Skin of body (tissue), 3 donors: ENCODE measurements at places on chromosomes 2 and 18. TPM values are rescaled to one million over a fixed set of nuclear protein-coding genes. Genes with fewer than 3 reads are reported as not detected.

DNA sequence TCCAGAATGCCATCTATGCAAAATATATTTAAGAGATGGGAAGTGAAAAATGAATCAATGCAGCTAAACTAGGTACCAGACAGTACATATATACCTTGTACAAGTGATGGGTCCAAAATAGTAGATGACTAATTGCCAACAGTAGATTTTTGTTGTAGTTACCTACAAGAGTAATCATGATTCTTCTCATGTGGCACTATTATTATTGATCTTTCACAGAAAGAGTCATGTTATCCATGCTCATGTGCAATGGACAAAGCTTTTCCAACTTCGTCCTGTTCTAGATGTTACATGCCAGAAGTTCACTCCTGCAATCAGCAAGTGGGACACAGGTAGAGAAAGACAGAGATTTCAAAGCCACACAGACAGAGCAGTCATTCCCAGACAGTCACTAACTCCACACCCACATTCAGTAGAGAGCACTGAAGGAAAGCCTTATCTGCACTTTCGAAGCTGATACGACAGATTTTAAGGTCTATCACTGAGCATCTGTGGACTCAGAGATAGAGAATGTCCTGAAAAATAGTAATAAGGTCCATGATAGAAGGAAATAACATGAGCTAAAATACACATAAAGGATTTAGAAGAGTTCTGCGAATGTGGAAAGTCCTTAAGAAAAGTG lies 101.6 kb upstream of the ITPRID2 start:
- no peak for DNase-seq

SLC4A5 gene
- total RNA-seq = 2.1 TPM

GRCh38 chr2:11245322-11245721 lies 90.1 kb downstream of the SLC66A3 start:
- no peak for DNase-seq

- DNase-seq = no peak
Observed at GRCh38 chr2:10716581-10716980, 4.8 kb upstream of the ATP6V1C2 start.

- DNase-seq = peak; percentile 80
Observed at GRCh38 chr18:10314066-10314465, 140.4 kb upstream of the APCDD1 start.

- DNase-seq = no peak
Observed at GRCh38 chr2:126792993-126793392, 105.7 kb upstream of the TEX51 start.

TDRD15 gene
- total RNA-seq = 0.10 TPM

DNA sequence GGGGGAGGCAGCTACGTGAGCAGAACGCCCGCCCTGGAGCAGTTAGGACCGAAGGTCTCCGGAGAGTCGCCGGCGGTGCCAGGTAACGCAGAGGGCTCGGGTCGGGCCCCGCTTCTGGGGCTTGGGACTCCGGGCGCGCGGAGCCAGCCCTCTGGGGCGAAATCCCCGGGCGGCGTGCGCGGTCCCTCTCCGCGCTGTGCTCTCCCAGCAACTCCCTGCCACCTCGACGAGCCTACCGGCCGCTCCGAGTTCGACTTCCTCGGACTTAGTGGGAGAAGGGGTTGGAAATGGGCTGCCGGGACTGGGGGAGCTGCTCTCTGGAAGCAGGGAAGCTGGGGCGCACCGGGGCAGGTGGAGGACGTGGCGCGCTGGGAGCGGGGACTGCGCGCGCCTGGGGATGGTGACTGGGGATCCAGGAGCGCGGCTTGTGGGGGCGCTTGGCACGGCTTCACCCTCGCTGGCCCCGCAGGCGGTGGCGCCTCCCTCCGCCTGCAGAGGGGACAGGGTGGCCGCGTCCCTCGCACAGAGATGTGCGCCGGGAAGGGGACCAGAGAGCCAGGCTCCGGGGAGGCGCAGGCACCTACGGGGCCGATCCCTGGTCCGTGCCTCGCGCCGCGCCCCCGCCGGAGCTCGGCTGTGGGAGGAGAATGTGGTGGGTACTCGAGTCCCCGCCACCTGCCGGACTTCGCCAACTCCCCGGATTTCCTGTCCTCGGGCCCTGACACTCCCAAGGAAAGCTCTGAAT lies 688 bp downstream of the CDH20 start:
- DNase-seq = no peak

NT5C1B gene
- not detected for total RNA-seq

- no peak for DNase-seq
Observed at GRCh38 chr2:53129851-53130250, 637.8 kb upstream of the CHAC2 start.

DNA sequence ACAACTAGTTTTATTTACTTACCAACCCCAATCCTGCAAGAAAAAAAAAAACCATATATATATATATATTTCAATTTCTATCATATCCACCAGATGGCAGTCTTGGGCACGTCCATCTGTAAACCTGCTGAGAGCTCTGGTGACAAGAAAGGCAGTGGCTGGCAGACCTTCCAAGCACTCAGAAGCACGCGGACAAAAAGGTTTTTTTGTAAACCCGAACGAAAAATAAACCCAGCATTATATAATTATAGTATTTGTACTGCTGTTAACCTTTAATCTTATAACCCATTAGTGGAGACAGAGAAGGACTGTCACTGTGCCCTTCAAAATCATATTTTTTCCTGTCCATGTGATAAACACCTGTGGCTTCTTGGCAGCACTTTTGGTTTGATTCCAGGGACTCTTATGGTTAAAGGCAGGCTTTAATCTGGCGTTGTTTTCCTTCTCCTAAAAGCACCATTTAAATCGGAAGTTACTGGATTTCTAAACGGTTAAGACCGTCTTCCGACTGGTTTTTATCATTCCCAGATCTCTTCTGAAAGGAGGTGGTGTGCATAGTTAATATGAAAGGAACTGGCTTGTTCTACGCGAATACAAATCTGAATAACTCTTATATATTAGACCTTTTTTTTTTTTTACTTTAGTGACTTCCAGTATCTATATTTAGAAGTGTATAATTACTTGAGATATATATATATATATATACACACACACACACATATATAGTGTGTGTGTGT lies 31.0 kb upstream of the SLC3A1 start:
- peak; percentile 29 for DNase-seq

GRCh38 chr2:200442471-200442870 lies 67.4 kb downstream of the KCTD18 start:
- DNase-seq = no peak

FARSB gene
- 12.6 TPM for total RNA-seq

- peak; percentile 34 for DNase-seq
Observed at GRCh38 chr18:25737710-25738311, 352.6 kb downstream of the SS18 start.

GRCh38 chr18:79581406-79581805 lies 98.2 kb upstream of the CTDP1 start:
- DNase-seq = no peak

DNA sequence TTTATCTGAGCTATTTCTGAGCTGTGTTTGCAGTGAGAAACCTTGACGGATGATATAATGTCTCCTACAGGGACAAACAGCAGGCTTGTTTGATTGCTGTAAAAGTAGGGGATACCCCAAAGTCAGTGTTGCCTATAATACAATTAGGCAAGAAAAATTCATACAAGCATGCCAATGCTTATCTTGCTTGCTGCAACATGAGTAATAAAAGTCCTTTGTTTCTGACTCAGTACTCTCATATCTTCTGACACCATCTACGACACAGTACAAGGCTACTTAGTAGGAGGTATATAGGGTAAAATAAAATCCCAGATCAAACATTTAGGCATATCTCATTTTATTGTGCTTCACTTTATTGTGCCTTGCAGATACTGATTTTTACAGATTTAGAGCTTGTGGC lies 33.0 kb downstream of the ERBB4 start:
- DNase-seq = no peak

FEV gene
- total RNA-seq = not detected

CDH19 gene
- total RNA-seq = 4.5 TPM

GRCh38 chr2:189639007-189639609 lies 22.2 kb upstream of the ASNSD1 start:
- no peak for DNase-seq

DNA sequence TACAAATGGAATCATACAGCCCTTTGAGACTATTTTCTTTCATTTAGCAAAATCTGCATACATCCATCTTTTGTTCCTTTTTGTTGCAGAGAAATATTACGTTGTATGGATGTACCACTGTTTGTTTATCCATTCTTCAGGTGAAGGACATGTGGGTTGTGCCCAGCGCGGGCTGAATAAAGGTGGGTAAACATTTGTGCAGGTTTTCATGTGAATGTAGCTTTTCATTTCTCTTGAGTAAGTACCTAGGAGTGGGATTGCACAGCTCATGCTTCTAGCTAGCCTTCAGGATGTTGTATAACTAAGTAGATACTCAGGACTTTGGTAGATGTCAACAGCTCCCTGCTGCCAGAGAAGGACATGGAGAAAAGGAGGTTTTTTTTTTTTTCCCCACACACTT lies 50.6 kb upstream of the SPRED2 start:
- DNase-seq = no peak

- DNase-seq = no peak
Observed at GRCh38 chr18:30469091-30469490, 573.5 kb downstream of the DSC3 start.

- DNase-seq = no peak
Observed at GRCh38 chr2:12507295-12507694, 209.4 kb upstream of the TRIB2 start.

GRCh38 chr2:107337209-107337898 lies 451.4 kb upstream of the ST6GAL2 start:
- DNase-seq = no peak

- no peak for DNase-seq
Observed at GRCh38 chr18:76824754-76825153, 2.4 kb downstream of the ZNF236 start.

DNA sequence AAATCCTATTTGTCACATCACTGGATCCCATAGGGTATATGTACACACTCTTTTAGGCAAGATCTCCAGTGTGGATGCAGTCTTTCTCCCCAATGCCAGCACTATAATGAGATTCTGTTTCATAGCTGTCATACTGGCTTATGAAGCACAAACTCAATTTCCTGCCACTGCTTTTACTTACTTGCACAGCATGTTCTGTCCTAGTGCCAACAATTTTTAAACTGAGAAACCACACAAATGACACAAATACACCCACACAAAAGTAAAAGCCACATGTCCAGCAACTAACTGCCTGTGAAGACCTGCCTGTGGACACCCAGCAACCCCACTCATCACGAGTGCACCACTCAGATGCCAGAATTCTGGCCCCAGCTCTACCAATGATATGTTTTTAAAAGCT lies 29.6 kb upstream of the RNU4ATAC start:
- no peak for DNase-seq

- DNase-seq = no peak
Observed at GRCh38 chr2:145245268-145245870, 725.5 kb upstream of the ZEB2 start.

GRCh38 chr18:34280000-34280399 lies 55.3 kb upstream of the NOL4 start:
- no peak for DNase-seq

GRCh38 chr2:157785866-157786662 lies 90.1 kb downstream of the ACVR1 start:
- DNase-seq = no peak

- no peak for DNase-seq
Observed at GRCh38 chr2:177535958-177536504, 143.5 kb downstream of the AGPS start.

GRCh38 chr2:147149575-147150240 lies 695.1 kb upstream of the ACVR2A start:
- DNase-seq = no peak

DSG1 gene
- 260 TPM for total RNA-seq

GRCh38 chr2:204849892-204850291 lies 304.6 kb downstream of the PARD3B start:
- DNase-seq = peak; percentile 48

RAMP1 gene
- total RNA-seq = 12.5 TPM

MARS2 gene
- total RNA-seq = 4.9 TPM

- DNase-seq = no peak
Observed at GRCh38 chr2:129751409-129751808, 228.1 kb upstream of the RAB6C start.

DNA sequence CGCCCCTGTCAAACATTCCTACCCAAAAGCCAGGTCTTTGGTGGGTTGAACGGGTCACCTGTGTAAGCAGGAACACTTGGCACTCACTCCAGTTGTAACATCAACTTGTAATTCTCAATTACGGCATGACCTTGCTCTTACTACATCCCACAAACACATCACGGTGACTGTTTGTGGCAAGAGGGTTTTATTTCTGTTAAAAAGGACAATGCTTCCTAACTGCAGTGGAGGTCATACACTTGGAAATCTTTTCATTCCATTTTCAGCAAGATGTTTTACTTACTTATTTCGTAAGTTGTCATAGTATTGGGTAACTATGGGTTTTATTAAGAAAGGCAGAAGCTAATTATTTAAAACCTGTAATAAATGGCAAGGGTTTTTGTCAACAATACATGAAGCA lies 126.1 kb downstream of the ZNF516 start:
- no peak for DNase-seq

SEH1L gene
- 28.1 TPM for total RNA-seq

DNA sequence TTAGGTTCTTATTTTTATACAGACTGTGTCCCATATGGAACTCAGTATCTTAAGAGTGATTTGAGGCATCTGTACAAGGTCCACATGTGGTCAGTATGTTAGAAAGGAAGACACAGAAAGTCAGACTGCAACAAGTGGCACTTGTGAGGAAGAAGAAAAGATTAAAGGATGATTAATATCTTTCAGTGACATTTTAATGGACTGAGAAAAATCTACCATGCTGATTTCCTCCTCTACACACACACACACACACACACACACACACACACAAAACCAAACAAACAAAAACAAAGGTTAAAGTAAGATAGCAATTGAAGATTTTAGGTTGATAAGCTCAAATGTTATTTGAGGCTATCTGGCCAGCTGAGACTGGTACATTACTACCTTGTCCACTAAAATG lies 94.5 kb upstream of the CHRNA1 start:
- DNase-seq = no peak

- DNase-seq = peak; percentile 93
Observed at GRCh38 chr2:1707771-1708418, 36.4 kb downstream of the PXDN start.

GRCh38 chr2:8518979-8519668 lies 162.7 kb upstream of the ID2 start:
- no peak for DNase-seq

TFPI gene
- 44.5 TPM for total RNA-seq

MRO gene
- total RNA-seq = 0.30 TPM

- DNase-seq = peak; percentile 5
Observed at GRCh38 chr2:158539176-158540005, 82.6 kb downstream of the PKP4 start.

- no peak for DNase-seq
Observed at GRCh38 chr18:55236150-55236931, 277.1 kb upstream of the CCDC68 start.

- DNase-seq = no peak
Observed at GRCh38 chr2:105387225-105387624, 11.6 kb downstream of the FHL2 start.

HJURP gene
- total RNA-seq = 6.6 TPM

DNA sequence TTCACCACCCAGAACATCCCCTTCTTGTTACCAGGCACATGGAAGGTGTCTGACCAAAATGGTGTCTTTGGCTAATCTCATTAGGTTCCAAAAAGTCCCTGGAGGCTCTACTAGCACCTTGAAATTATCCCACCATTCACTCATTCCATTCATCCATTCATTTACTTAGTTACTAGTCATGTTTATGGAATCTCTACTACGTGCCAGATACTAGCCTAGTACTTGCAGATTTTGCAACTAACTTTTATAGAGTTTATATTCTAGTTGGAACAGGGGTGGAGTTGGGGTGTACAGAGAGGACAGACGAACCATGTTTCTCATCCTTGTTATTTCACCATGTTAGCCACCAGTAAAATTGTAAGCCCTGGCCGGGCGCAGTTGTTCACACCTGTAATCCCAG lies 4.0 kb upstream of the NOP58 start:
- no peak for DNase-seq

HSPD1 gene
- 192 TPM for total RNA-seq

TTC32 gene
- total RNA-seq = 8.1 TPM
